ENCODE measurements at places on chromosomes 12 and 14.

DNA sequence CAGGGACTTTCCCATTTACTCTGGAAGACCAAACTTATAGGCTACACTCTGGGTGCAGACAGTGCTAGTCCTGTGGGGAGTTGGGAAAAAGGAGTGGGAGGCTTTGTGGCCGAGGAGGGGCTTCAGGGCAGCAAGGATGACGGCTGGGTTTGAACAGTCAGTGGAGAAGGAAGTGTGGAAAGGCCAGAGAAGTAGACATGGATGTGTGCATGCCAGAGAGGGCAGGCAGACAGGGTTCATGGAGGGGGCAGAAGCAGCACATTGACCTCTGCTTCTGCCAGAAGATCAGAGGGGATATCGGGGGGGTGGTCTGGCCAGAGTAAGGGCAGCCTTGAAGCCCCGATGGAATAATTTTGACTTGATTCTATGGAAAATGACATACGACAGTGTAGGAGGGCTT, 27.2 kb upstream of the KCNA5 start:
- DNase-seq: no peak

DNA sequence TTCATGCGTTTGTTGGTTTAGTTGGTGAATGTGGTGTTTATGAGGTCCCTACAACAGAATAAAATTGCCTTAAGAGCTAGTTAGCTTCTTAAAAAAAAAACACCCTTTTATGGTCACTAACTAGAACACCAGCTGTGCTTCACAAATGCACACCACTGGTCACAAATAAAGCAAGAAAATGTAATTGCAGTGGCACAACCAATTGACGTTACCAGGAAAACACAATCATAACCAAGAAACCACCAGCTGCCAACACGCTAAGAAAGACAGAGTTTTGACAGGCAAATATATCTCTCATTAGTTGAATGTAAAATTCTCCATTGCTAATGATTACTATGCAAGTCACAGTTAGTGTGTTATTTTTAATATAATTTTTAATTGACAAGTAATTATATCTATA, 389.9 kb downstream of the ADAMTS20 start:
- DNase-seq: no peak

DNA sequence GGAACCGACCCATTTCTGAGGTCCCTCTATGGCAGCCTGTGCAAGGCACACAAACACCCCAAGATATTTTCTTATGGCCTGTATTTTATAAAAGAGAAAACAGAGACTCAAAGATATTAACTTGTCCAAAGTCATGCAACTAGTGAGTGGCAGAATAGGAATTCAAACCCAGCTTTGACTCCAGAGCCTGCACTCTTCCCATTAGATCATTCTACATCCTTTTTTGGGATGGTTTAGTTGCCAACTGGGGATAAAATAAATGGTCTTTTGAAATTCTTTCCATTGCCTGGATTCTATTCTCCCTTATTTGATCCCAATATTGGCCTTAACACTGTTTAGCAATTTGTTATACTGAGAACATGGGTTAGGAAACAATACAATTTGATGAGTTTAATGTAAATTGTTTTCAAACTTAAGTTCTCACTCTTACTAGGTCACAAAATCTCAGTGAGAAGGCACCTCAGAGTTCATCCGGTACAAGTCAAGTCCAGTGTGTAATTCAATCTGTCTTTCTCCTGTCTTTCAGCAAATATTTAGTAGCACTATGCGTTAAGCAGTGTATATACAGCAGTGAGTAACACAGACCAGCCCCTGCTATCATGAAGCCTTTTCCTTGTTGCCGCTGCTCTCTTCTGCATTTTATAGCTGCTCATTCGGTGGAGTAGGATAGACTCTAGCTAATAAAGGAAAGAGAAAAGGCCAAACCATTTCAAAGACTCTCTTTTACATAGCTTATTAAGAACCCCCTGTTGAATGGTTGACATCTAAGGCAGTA, 162.1 kb upstream of the IFNG-AS1 start:
- no peak for DNase-seq

- no peak for DNase-seq
Measured at GRCh38 chr12:92992041-92992440, 62.9 kb upstream of the EEA1 start.

DNA sequence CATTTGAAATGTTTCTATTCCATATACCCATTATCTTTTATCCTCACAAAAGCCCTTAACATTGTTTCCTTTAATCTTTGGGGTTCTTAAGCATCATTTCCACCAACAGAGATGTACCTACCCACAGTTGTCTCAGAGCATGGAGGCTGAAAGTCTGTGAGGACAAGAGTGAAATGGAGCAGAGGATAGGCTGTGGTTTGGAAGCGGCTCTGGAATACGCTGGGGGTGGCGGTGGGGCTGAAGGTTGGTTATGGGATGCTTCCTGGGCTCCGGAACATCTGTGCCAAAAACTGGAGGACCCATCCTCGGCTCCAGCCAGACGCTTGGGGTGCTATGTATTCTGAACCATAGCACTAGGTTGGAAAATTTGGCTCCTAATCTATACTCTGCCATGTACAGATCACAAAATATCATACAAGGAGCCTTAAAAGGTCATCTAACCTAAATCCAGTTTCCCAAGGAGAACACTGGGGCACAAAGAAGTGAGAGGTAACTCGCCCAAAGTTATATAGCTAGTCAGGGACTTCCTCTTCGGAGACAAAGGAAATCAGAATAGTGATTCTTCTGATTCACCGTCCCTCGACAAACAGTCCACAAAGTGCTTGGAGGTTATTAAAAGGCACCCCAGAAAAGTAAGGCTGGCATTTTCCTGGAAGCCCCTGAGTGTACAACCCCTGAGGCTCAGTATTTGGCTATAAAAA, 2.5 kb downstream of the PPP1R3E start:
- DNase-seq: no peak

DNA sequence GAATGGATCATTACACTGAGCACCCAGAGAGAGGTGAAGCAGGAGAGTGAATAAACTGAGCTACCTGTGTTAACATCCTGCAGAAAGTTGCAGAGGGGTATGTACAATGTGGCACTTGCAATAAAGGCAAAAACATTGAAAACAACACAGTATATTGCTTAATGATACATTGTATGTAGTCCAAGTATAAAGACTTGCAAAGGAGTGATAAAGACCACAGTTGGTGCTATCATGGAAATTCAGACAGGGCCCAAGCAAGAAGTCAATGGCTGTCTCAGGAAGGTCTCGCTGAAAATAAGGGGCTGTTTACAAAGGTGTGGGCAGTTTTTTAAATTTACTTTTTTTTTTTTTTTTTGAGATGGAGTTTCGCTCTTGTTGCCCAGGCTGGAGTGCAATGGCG, 10.0 kb downstream of the TMEM120B start:
- DNase-seq: no peak

DNA sequence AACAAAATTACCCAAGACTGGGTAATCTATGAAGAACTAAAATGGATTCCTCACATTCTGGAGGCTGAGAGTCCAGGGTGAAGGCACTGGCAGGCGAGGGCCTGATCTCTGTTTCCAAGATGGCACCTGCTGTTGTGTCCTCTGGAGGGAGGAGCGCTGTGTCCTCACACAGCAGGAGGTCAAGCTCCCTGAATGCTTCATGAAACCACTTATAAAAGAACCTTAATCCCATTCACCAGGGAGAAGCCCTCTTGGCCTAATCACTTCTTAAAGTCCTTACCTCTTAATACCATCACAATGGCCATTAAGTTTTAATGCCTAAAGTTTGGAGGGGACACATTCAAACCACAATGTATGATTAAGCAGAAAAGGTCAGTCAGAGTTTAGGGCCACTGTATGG, 172.4 kb downstream of the EMP1 start:
- DNase-seq: no peak

GRCh38 chr12:96015672-96016071, 19.5 kb upstream of the HAL start:
- no peak for DNase-seq

GRCh38 chr14:73713803-73714655, at the start of gene PNMA1:
PNMA1 (minus strand) TSS chr14:73714384; CDS start chr14:73713639, 745 bp downstream.
- DNase-seq: no peak

DNA sequence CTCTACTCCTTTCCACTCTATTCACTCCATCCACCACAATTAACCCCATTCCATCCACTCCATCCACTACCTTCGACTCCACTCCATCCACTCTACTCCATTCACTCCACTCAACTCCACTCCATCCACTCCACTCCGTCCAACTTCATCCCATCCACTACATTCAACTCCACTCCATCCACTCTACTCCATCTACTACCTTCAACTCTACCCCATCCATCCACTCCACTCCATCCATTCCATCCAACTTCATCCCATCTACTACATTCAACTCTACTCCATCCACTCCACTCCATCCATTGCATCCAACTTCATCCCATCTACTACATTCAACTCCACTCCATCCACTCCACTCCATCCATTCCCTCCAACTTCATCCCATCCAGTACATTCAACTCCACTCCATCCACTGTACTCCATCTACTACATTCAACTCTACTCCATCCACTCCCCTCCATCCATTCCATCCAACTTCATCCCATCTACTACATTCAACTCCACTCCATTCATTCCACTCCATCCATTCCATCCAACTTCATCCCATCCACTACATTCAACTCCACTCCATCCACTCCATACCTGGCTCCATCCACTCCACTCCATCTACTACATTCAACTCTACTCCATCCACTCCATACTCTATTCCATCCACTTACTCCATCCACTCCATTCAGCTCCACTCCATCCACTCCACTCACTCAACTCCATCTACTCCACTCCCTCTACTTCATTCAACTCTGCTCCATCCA, 16.4 kb downstream of the HNF1A start:
- no peak for DNase-seq

- no peak for DNase-seq
Measured at GRCh38 chr12:6161124-6161882, 36.8 kb upstream of the VWF start.

DNA sequence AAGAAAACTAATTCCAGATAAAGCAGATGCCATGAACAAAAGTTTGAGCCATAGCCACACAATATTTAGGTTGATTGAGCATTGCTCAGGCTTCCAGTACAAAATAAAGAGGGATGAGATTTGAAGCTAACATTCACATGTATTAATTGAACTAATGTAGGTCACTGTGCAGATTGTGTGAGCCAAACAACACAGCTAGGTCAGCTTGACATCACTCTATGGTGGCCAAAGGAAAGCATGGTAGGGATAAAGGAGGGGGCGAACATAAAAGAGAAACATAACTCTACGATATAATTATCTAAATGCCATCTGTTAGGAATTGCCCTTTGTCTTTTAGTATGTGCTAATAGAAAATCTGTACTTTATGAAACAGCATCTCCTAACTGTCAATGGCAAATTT, 477.7 kb upstream of the SYT1 start:
- no peak for DNase-seq

DNA sequence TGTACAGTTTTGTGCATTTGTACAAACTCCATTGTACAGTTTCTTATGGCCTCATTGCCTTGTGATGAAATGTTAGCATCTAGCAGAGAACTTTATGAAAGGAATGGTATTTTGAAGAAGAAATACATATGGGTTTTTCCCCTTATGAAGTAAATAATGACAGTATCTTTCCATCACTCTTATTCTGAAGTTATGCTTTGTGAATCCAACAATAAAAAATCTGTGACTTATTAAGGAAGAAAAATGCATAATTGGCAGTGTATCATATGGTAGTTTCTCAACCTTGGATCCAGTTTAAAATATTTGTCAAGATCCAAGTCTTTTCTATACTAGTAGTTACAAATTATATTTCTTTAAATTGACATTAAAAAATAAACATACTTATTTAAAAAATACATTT, 859.1 kb upstream of the FLRT2 start:
- no peak for DNase-seq

DNA sequence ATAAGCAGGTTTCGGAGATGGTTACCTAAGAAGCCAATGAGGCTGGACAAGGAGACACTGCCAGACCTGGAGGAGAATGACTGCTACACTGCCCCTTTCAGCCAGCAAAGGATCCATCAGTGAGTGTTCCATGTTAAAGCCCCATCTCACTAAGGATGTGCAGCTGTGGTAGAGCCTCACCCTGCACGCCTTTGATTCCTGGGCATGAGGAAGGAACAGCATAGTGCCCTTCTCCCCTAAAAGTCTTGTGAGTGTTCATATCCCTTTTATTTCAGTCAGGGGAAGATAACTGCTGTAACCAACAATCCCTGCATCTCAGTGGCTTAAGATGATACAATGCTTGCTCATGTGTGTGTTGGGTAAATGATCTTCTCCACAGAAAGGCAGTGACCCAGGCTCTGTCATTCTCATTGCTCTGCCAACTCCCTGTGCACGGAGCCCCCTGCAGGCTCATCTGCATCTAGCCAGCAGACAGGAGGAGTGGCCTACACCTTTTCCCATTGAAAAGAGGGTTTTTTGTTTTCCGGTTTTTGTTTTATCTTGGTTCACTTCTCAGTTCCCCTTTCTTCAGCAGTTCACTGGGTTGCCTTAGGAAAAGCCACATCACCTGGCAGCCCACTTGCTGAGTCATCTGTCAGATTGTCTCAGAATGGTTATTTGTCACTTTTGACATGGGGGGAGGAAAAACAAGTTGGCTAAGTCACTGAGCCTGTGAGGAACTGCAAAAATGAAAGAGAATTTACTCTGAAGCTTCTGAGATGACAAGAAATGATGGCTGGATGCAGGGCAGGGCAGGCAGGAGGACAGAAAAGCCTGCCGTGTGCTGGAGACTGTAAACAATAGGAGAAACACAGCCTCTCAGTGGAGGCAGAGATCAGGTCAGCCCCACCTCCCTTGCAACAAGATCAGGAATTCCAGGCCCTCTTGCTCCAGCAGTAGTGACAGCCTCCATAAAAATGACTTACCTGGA, 193.3 kb downstream of the ANO4 start:
- DNase-seq: no peak

DNA sequence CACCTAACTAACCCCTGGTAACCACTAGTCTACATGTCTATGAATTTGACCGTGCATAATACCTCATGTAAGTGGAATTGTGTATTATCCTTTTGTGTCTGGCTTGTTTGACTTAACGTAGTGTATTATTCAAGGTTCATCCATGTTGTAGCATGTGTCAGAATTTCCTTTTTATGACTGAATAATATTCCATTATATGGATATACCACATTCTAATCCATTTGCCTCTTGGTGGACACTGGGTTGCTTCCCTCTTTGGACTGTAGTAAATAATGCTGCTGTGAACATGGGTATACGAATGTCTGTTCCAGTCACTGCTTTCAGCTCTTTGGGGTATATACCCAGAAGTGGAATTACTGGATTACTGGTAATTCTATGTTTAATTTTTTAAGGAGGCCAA, 3.3 kb downstream of the SNRPF start:
- DNase-seq: no peak

DNA sequence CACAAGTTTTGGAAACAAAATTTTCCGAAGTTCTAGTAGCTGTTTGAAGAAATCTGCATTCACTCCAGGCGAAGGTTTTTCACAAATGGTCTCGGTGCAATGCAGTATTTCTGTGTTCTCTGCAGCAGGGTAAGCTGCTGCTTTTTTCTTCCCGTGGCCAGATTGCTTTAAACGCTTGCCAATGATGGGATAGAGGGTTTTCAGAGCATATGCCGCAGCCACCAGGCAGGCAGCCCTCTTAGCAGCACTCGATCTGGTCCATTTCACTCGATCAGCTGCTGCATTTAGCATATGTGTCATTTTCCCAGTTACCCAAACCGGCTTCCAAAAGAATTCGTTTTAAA, 315 bp downstream of the ABCD2 start:
- DNase-seq: no peak

Measured in AG09309 (cell line).